ENCODE measurements at places on chromosomes 7 and 10.

- DNase-seq: no peak
Measured at GRCh38 chr7:80724249-80724871, 85.9 kb downstream of the CD36 start.

DNA sequence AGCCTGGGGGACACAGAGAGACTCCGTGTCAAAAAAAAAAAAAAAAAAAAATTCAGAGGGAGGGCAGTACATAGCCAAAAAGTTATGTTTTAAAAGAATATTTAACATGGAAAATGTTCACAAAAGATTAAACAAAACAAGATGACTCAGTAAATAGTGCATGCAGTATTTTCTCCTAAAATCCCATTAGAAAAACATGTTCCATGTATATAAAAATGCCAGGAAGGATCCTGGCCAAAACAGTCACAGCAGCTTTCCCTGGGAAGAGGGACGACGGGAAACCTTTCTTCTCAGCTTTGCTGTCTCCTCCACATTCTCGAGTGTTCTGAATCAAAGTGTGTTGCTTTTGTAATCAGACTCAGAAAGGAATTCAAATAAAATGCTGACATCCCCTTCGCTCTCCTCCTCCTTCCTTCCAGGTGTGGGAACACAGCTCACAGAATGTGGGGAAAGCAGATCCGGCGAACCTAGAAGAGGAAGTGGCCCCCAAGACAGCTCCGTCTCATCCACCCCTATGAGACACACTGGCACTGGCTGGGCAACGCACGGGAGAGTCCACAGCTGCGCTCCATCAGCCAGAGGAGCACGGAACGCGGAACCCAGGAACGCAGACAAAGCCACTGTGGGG, 139.4 kb downstream of the MAD1L1 start:
- DNase-seq: no peak

- DNase-seq: peak; percentile 36
Measured at GRCh38 chr7:80699045-80699638, 60.7 kb downstream of the CD36 start.

DNA sequence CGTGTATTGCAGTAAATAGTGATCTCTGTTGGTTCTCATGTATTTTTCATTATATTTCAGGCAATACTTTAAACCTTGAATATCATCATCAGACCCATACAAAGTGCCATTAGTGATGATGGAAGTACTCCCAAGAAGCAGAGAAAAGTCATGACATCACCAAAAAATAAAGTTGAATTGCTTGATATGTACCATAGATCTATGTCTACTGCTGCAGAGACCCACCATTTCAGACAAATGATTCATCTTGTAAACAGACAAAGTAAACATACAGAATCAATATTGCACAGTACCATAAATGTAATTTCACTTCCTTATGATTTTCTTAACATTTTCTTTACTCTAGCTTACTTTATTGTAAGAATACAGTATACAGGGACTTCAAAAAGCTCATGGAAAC, 347.8 kb downstream of the IPMK start:
- DNase-seq: no peak

GRCh38 chr10:125025341-125025740, 83.4 kb downstream of the ZRANB1 start:
- no peak for DNase-seq

DNA sequence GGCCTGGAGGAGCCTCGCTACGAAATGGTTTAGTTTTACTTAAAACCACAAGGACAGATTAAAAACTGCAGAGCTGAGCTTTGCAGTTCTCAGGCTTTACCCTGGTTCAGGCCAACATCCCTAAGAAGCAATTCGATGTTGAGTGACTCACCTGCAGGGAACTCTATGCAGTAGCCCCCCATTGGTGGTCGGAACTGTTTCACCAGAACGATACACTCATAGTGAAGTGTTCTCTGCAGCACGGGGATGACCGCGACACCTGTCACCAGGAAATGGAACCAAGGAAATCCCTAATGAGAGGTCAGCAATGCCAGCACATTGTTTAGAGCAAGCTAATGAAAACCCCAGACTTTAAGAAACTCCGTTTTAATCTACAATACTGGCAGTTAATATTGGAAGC, 18.0 kb downstream of the NUDT5 start:
- no peak for DNase-seq

GRCh38 chr10:23472181-23472580, 33.3 kb downstream of the OTUD1 start:
- DNase-seq: no peak

- no peak for DNase-seq
Measured at GRCh38 chr10:60304829-60305379, 84.8 kb downstream of the ANK3 start.

DNA sequence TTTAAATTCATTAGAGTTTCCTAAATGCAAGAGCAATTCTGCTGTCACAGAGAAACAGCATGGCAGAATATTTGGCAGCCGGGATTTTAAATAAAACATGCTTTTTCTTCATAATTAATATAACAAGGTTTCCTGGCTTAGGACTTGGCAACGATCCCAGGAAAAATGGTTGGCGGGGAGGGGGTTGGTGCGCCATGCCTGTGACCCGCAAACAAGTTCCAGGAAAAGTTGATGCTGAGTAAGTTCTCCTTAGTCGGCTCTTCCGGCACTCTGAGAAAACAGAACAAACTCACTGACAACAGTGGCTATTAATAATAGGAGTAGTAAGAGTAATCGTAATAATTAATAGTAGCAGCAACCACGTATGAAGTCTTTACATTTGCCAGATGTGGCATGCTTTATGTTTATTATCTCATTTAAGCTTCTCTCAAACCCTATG, 4.6 kb downstream of the HABP2 start:
- DNase-seq: no peak

DNA sequence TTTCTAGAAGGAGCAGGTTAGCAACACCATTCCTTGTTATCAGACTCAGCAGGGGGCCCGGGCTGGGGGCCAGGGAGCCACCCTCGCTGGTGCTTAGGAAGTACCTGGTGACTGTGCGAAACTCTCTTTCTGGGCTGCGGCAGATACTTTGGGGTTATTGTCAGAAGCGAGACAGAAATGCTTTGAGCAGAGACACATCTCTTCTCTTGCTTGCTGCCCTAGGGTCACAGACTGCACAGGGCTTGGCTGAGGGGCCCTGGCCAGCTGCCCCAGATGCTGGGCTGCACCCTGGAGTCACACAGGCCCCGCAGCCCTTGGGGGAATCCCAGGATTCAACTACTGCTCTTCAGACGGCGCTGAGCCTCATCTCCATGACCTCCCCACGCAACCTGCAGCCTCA, 91.9 kb downstream of the WDFY4 start:
- DNase-seq: no peak

- no peak for DNase-seq
Measured at GRCh38 chr10:71158902-71159301, 53.5 kb upstream of the UNC5B start.

GRCh38 chr7:115672024-115672423, 358.5 kb downstream of the TFEC start:
- DNase-seq: no peak

DNA sequence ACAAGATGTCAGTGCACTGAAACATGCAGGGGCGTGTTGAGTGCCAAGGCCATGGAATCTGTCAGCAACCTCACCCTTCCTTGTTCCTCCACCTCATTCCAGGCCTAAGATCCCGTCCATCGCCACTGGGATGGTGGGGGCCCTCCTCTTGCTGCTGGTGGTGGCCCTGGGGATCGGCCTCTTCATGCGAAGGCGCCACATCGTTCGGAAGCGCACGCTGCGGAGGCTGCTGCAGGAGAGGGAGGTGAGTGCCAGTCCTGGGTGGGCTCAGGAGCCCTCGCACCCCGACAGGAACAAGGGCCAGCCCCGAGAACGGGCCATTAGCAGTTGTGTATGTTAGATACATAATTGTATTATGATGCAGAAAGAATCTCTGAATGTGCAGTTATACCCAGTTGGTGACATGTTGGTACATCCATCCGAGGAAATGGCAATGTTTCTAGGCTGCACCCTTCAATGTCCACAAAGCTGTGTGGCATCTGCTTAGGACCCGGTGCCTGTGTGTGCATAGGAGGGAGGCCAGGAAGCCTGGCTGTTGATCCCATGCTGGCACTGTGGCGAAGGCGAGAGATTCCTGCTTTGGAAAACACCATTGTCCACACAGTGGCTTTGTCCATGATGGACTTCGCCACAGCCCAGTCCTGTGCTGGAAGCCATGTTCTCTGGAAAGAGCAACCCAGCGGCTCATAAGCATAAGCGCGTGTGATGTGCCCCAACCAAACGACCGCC, 154.2 kb downstream of the EGFR start:
- no peak for DNase-seq

- no peak for DNase-seq
Measured at GRCh38 chr10:77202857-77203256, 434.8 kb downstream of the KCNMA1 start.

DNA sequence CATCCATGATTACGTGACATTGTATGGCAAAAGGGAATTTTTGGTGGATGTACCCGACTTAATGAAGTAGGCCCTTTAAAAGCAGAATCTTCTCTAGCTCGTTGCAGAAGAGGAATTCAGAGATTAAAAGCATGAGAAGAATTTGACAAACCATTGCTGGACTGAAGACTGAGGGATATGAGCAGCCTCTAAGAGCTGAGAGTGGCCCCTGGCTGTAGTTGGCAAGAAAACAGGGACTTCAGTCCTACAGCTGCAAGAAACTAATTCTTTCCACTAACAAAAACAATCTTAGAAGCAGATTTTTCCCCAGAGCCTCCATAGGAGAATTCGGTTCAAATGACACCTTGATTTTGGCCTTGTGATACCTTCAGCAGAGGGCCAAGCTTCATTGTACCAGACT, 34.1 kb downstream of the MACC1 start:
- no peak for DNase-seq

DNA sequence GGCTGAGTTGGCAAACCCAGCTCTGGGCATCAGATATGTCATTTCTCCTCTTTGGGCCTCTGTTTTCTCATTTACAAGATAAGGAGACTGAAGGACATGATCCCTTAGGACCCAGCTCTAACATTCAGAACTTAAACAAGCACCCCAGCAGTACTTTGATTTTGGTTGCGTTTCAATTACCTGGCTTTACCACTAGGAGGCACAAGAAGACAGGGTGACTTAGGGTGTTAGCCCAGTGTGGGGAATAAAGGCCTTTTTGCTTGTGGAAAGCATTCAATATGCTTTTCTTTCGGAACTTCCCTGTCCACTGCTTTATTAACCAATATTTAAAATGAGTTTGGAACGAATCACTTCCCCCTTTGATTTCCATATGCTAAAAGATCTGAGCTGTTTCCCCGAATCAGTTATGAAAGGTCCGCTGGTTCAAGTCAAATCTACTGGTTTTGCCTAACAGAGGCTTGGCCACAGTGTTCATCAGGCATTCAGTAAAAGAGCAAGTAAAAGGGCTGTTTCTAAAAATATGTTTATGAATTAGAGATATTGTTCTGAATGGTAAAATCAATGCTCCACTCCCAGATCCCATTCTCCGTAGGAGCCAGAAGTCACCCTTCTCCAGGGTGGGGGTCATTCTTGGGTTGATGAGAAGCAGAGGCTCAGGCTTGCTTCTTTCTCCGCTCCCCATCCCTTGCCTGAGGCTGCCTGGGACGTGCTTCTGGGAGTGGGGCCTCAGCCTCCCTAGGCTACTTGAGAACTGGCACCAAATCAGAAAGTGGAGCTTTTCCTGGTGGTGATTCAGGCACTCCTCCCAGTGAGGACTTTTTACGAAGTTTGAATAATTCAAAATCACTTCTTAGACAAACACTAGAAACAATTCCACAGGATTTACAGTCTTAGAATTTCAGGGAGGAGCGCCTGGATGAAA, 105.5 kb downstream of the MYOF start:
- DNase-seq: peak; percentile 18

DNA sequence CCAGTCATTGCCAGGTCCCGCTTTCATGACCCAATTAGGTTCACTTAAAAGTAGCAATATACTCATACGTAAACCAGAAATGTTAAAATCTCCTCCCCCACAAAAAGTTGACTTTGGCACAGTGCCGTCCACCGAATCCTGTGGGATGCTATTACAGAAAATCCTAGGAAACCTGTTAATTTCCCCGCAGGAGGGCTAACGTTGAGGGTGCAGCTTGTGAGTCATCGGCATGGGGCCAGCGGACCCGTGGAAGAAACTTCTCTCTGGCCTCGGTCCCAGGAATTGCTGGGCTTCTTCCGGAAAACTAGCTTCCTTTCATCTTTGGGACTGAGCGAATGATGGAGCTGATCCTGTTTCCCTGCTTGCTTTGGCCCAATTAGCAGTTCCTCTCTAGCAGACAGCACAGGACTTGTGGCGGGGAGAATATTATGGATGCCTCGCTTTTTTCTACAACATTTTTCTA, 13.5 kb downstream of the CRYGN start:
- DNase-seq: peak; percentile 89

DNA sequence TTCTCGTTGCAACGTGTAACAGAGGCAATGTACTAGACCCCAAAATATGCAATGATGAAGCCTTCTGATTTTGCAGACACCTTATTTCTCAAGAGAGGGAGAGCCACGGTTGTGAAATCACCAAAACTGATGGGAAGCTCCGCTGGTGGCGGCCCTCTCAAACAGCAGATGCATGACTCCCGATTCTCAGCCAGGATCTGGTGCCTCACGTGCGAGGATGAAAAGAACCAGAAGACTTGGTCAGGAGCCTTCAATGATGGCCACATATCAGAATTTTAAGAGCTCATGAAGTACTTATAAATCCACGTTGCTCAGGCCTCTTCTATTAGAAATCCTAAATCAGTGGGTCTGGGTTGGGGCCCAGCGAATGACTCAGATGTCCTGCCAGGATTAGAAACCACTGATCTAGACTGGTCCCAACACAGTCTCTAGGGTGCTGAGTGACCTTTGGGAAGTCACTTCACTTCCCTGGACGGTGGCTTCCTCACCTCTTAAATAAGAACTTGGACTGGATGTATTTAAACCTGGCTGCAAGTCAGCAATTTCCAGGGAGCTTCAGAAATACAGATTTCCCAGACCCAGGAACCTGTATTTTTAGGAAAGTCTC, 41.9 kb upstream of the FAM180A start:
- no peak for DNase-seq

DNA sequence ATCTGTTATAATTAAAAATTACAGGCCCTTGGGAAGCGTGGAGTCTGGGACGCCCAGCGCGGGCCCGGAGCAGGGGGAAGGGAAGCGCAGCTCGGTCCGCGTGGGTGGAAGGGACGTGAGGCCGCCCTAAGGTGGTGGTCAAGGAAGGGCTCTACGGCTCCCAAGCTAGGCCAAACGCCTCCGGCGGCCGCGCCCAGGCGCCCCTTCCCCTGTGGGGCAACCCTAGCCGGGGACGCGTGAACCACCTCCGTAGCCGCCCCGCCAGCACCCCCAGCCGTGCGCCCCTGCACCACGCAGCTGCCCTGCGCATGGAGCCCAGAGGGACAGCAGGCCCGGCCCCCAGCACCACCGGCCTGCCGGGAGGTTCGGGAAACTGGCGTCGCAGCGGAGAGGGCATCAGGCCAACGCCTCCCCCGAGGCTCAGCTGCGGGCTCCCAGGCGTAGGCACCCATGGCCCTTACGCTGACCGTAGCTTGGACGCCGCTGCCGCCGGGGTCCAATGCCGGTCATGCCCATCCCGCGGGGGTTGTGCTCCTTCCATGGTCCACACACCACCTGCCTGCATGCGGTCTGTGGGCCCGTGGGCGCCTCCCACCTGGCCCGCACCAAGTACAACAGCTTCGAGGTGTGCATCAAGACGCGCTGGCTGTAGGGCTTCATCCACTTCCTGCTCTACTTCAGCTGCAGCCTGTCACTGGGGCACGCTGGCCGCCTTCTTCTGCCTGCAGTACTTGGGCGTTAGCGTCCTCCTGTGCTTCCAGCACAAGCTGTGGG, 166.7 kb downstream of the SEPTIN7 start:
- no peak for DNase-seq

- DNase-seq: no peak
Measured at GRCh38 chr10:91410638-91411371, 661 bp downstream of the HECTD2 start.

GRCh38 chr7:152899004-152899403, 139.5 kb downstream of the ACTR3B start:
- no peak for DNase-seq
